ENCODE measurements at places on chromosomes 12 and 14.

DNA sequence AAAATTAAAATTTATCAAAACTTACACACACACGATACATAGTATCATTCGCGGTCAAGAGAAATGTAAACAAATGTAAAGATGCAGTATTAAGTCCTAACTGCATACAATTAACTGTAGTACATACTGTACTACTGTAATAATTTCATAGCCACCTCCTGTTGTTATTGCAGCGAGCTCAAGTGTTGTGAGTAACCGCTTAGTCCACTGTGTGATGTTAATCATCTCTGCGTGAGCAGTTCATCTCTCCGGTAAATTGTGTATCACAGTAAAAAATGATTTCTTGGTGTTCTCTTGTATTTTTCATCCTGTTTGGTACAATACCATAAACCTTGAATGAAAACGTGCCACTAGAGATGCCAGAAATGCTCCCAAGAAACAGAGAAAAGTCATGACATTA is 6.5 kb downstream of the EPS8 start:
- DNase-seq, result no peak

- no peak for DNase-seq
Measured at GRCh38 chr12:109948368-109948767, 47.8 kb downstream of the GIT2 start.

GRCh38 chr14:72782817-72783216 is 111.1 kb downstream of the DPF3 start:
- DNase-seq, result no peak

GRCh38 chr14:48618057-48618456 is 942.7 kb upstream of the MDGA2 start:
- DNase-seq, result no peak

- no peak for DNase-seq
Measured at GRCh38 chr12:54358191-54358944, 5.9 kb downstream of the GPR84 start.

- no peak for DNase-seq
Measured at GRCh38 chr14:76997257-76997970, 31.1 kb downstream of the IRF2BPL start.

GRCh38 chr14:26707234-26707633 is 109.4 kb upstream of the NOVA1 start:
- DNase-seq, result no peak

DNA sequence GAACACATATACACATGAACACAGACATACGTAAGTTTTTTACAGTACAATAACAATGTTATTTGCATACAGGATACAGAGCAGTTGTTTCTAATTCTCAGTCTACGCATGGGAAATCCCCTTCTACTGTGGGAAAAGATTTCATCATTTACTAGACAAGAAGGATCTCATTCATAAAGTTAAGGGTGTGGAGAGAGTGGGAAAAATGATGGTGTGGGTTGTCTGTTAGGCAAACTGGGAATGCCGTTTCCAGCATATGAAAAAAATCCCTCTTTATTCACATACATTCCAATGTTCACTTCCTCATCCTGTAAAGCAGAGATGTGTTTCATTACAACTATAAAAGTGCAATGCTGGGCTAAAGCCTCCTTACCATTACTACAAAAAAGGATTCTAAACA is 120.9 kb downstream of the SINHCAF start:
- DNase-seq, result peak; percentile 77

GRCh38 chr14:49594347-49595091 is 4.2 kb upstream of the LRR1 start:
- no peak for DNase-seq

DNA sequence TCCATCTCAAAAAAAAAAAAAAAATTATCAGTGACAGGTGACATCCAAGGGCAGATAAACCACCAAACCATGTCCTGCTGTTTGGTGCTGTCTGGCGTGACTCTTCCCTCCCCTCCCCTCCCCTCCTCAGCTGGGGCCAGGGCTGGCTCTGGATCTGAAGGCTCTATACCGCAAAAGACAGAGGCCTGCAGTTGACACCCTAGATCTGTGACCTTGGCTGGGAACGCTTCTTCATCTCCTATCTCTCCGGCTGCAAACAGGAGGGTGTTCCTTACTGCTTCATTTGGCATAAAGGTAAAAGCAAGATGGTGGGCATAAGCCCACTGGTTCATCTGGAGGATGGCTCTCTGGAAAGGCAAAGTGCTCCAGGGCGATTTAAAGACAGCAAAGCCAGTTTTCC is 126.8 kb upstream of the PRMT8 start:
- no peak for DNase-seq

DNA sequence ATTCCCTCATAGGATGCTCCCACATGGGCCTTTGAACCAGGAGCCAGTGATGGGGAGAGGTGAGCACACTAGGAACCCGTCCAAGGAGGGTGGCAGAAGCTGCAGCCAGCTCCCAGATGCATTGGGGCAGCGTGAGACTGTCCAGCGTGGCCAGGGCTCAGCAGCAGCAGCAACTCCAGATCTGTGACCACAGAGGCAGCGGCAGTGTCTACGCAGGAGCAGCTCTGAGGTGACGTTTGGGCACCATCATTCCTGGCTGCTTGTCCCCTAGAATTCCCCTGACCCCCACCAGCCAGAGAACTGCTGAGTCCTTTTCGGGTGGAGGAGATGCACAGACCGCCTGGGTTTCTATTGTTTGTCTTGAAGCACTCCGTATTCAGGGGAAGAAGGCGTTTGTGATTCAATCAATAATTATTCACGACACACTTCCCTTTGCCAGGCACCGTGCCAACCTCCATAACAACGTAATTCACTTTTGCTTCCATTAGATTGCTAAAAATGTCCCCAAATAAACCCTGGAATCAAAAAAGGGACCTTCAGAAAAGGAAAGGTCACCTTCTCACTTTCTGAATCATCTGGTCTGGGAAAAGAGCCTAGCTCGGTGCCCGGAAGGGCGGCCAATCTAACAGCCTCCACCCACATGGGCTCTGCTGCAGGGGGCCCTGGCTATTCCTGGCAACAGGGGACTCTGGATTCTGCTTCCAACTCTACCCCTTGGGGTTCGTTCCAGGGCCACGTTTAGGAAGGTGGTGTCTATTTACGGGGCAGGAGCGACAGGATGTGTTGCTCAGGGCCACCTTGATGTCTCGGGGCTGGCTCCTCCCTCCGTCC is 11.4 kb upstream of the BDKRB2 start:
- no peak for DNase-seq

- no peak for DNase-seq
Measured at GRCh38 chr12:78473136-78473535, 391.4 kb upstream of the SYT1 start.

GRCh38 chr12:60644076-60644475 is 1048.2 kb downstream of the SLC16A7 start:
- DNase-seq, result no peak

DNA sequence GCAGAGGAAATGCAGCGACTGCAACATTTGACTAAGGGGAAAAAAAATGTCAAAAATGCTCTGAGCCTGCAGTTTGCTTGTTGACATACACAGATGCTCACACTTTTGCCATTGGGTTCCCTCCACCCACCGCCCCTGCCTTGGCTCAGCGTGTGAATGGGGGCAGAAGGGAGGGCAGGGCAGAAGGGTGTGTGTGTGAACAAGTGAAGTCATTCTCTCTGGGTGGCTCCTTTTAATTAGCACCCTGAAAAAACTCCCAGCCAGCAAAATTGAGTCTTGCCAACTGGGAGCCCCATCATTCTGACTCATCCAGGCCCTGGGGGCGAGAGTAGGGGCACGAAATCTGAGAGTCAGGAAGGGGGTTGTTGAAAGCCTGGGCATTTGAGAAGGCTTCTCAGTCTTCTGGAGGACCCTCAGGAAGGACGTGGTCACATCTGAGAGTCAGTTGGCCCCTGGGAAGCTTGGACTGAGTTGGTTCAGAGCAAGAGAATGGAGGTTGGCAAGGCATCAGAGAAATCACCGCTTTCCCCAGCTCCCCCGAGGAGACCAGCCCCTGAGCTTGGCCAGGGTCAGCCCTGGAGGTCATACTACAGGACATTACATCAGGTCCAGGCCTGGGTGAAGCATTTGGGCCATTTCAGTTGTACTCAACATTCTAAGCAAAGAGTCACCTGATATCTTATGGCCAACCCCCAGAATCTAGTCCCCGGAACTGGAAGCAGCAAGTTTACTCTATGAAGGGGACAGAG is 22.7 kb upstream of the KRT78 start:
- peak; percentile 62 for DNase-seq

GRCh38 chr12:82411546-82412230 is 53.4 kb downstream of the METTL25 start:
- DNase-seq, result no peak

Measured in inflammatory macrophage treated with lipopolysaccharide for 1 hour (primary cell).